ENCODE measurements at places on chromosomes 5 and 9. TPM values are rescaled to one million over a fixed set of nuclear protein-coding genes. Genes with fewer than 3 reads are reported as not detected.

Gene DDX4
- total RNA-seq = 1.1 TPM

DNA sequence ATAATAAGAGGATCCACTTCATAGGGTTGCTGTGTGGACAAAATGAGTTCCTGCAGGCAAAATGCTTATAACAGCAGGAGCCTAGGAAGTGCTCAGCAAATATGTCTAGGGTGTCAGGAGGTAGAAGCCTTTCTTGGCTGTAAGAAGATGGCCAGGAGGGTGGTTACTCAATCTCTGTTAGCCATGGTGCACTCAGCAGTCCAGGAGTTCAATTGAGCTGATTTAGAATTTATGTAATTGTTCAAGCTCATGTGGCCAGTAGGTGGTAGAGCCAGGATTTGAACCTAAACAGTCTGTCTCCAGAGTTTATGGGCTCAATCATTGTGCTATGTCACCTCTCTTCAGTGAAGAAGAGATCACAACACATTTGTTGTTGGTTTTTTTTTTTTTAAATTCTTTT is 381.2 kb downstream of the KIF4B start:
- H3K27ac ChIP-seq = no peak overlapping the region
- H3K27me3 ChIP-seq = no peaks in the 10 kb centered on the region
- H3K4me3 ChIP-seq = no peak overlapping the region
- H3K4me1 ChIP-seq = no peaks in the 10 kb centered on the region

- peaks cover 29% of the 10 kb centered on the region for H3K4me1 ChIP-seq
- peaks cover 87% of the 10 kb centered on the region for H3K27me3 ChIP-seq
- H3K36me3 ChIP-seq = no peaks in the 10 kb centered on the region
- DNase-seq = no peak
- H3K27ac ChIP-seq = no peak overlapping the region
Measured at GRCh38 chr9:122221183-122221811, 7.5 kb downstream of the LHX6 start.

DNA sequence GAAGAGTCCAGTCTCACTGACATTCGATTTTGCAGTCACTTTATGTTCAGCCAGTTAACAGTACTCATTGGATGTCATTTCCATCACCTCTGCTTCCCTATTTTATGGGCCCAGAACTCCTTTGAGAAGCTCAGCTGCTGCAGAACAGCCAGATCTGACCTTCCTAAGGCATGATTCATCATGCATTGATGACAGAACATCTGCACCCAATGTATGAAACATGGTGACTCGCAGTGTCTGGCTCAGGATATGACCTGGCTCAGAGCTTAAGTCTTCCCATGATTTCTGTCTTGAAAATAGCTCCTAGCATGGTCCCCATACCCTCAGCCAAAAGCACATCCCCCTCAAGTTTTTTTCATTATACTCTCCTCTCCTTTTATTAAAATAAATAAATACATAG is 92.6 kb upstream of the TRIM32 start:
- H3K4me1 ChIP-seq = no peaks in the 10 kb centered on the region
- H3K27me3 ChIP-seq = no peaks in the 10 kb centered on the region
- no peak overlapping the region for H3K4me3 ChIP-seq
- no peaks in the 10 kb centered on the region for H3K36me3 ChIP-seq
- H3K27ac ChIP-seq = no peak overlapping the region
- DNase-seq = no peak

DNA sequence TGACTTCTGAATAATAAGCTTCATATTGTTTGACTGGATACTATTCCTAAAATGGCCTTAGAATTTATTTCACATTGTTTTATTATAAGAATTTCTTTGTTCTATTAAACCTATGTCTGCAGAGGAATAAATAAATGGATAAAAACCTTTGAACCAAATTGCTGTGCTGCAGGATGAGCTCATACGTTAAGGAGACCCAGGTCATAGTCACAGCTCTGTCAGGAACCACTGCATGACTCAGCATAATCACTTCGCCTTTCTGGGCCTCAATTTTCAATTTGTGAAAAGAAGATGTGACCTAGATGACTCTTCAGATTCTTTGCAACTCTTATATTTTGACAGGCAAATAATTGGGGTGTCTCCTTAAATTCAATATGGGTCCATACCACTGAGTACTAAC is 36.7 kb upstream of the HMHB1 start:
- H3K4me3 ChIP-seq = no peak overlapping the region
- peaks cover 3% of the 10 kb centered on the region for H3K27me3 ChIP-seq
- no peak overlapping the region for H3K27ac ChIP-seq

DNA sequence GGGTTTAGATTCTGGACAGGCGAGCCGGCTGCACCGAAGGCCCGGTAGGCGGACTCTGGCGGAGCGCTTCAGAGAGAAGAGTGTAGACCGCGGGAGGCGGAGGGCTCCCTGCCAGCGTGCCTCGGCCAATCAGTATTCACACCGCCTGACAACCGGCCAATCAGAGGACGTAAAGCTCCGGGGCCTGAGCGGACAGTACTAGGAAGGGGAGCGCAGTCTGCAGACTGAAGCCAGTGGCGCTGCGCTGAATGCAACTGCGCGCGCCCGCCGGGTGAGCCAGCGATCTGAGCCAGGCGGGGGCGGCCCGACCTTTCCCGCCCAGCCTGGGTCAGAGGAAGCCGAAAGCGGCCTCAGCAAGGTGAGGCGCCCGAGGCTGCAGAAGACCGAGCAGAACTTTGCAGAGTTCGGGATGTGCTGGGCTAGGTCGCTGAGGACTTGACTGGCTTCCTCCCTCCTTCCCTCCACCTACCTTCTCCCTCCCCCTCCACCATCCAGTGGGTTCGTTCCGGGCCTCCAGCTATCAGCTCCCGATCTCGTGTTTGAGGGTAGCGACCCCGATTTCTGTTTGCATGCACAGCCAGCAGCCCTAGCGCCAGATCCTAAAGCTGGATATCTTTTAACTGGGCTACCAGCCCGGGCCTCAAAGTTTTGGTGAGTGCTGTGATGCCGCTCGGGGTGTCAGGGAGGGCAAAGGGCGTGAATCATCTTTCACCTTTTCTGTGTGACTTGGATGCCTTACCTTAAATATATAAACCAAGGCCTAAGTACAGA is at the start of gene DMRT2:
TSS of gene DMRT2 (plus strand) at position 233 of the 771 bp plus-strand sequence. CDS start 1,257 bp downstream, outside the sequence.
- H3K27ac ChIP-seq = peak within 1 kb of the TSS; percentile 76
- H3K4me1 ChIP-seq = peaks cover 57% of the 10 kb centered on the region
- peak within 1 kb of the TSS; percentile 92 for H3K4me3 ChIP-seq
- H3K36me3 ChIP-seq = peaks cover 8% of the 10 kb centered on the region
- peaks cover 84% of the 10 kb centered on the region for H3K27me3 ChIP-seq
- DNase-seq = peak; percentile 59

DNA sequence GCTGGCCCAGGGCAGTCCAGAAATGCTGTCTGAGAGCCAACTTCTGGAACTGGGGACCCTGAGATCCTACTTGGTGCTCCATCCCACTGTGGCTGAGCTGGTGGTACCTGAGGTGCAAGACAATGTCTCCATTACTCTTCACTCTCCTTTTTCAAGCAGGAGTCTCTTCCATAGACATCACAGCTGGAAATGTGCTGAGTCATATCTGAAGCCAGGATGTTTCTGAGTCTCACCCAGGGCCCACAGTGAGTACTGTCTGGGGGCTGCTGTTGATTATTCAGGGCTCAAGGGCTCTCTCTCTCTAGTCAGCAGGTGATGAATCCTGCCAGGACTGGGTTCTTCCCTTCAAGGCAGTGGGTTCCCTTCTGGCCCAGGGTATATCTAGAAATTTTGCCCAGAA is 145.2 kb upstream of the TAS2R1 start:
- no peak for DNase-seq
- no peaks in the 10 kb centered on the region for H3K36me3 ChIP-seq
- no peaks in the 10 kb centered on the region for H3K27me3 ChIP-seq
- H3K27ac ChIP-seq = no peak overlapping the region
- no peaks in the 10 kb centered on the region for H3K4me1 ChIP-seq
- no peak overlapping the region for H3K4me3 ChIP-seq

DNA sequence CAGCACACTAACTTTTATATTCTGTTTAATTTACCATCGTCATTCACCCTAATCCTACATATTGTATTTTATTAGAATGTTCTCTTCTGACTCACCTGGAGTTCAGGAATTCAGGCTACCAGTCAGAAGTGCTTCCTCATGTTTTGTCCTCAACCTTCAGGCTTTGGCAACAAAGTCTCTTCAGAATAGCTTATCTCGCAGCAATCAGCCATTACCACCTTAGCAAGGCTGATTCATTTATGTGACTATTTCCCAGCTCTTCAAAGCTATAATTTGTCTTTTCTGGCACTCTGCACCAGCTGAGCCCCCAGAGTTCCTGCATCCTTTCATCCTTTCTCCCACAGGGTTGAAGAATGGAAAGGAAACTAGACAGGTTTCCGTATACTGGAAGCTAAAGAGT is 365.5 kb upstream of the CDH18 start:
- H3K4me1 ChIP-seq = no peaks in the 10 kb centered on the region
- no peaks in the 10 kb centered on the region for H3K36me3 ChIP-seq
- DNase-seq = no peak
- no peaks in the 10 kb centered on the region for H3K27me3 ChIP-seq

Gene TLX3
- total RNA-seq = not detected

DNA sequence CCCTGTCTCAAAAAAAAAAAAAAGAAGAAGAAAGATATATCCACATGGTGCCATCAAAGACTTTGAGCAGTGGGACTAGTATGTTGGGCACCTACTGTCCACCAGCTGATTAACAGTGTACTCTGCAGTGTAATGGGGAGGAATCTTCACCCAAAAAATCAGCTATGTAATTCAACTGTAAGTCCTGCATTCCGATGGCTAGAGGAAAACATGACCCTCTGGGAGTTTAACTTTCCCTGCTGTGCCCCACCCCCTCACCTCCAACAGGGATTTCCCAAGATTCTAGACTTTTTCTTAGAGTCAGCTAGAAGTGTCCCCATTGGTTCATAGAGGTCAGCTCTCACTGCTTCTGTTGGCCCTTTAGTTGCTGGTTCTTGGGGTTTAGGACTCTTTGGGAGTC is 221.2 kb upstream of the CLINT1 start:
- no peak for DNase-seq
- H3K4me1 ChIP-seq = peaks cover 5% of the 10 kb centered on the region
- no peaks in the 10 kb centered on the region for H3K36me3 ChIP-seq
- peaks cover 6% of the 10 kb centered on the region for H3K27me3 ChIP-seq
- no peak overlapping the region for H3K4me3 ChIP-seq

Gene LPAR1
- total RNA-seq = not detected

DNA sequence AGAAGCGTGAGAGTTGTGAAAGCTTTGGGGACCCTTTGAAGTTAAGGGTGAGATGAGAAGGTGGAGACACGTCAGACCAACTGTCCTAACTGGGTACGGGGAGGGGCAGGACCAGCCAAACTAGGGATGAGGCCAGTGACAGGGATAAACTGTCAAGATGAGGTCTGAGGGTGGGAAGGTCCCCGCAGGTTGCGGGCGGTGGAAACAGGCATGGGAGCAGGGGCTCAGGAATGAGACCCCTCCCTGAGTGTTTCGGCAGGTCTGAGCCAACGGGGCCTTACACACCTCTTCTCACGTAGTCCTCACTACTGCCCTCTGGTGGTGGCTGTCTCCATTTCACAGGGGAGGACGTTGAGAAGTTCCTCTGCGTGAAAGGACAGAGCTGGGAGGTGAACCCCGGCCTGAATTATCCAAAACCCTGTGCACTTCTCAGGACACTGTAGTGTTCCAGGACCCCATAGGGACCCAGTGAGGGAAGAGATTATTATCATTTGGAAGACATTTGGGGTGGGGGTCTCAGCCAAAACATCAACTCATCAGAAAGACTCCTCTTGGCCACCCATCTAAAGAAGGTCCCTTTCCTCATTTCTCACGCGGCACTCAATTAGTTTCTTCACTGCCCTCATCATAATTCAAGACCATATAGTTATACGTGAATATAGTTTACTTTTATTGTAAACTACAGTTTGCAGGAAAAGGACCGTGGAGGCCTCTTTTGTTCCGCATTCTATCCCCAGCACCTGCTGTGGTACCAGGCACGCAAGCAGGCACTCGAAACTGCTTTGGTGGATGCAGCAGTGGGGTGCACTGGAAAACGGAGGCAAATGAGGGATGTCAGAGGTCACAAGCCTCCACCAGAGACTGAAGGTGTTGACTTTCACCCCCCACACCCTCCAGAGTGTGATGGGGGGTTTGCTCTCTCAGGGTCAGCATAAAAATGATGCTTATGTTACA is 21.7 kb upstream of the NANS start:
- H3K4me1 ChIP-seq = peaks cover 10% of the 10 kb centered on the region
- no peaks in the 10 kb centered on the region for H3K36me3 ChIP-seq
- no peaks in the 10 kb centered on the region for H3K27me3 ChIP-seq
- DNase-seq = peak; percentile 91
- H3K4me3 ChIP-seq = peak overlapping the region; percentile 63
- H3K27ac ChIP-seq = no peak overlapping the region

GRCh38 chr5:110050640-110051345 is 361.1 kb downstream of the MAN2A1 start:
- no peak for DNase-seq
- no peaks in the 10 kb centered on the region for H3K27me3 ChIP-seq
- H3K27ac ChIP-seq = no peak overlapping the region
- H3K36me3 ChIP-seq = no peaks in the 10 kb centered on the region
- H3K4me3 ChIP-seq = no peak overlapping the region

DNA sequence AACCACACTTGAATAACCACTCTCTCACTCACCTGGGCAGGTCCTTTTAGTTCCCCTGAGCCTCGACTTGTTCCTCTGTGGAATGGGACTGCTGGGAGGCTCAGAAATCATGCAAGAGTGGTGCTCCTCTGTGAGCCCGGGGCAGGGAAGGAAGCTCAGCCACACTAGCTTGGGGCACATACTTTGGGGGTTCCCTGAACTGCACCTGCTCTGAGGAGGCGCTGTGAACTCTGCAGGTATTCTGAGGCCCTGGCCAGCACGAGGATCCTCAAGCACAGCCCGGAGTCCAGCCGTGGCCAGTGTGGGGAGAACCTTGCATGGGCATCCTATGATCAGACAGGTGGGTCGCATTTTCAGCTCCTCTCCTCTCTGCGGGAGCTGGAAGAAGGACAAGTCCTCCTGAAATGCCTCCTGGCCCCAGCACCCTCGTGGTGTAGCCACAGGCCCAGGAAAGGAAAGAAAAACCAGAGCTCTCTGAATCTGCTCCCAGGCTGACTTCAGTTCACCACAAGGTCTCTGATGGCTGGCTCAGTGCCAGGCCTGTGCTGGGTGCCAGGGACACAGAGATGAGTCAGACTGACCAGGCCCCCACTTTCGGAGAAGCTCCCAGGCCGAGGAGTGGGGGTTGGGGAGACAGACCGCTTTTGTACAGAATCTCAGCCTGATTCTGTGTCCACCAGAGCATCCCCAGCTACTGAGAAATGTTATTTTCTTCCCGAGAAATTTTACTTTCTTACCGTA is 11.9 kb downstream of the GLIPR2 start:
- H3K36me3 ChIP-seq = peaks cover 22% of the 10 kb centered on the region
- DNase-seq = peak; percentile 86
- peaks cover 92% of the 10 kb centered on the region for H3K4me1 ChIP-seq
- peak overlapping the region; percentile 52 for H3K4me3 ChIP-seq
